ENCODE measurements at places on chromosomes 7 and 10. TPM values are rescaled to one million over a fixed set of nuclear protein-coding genes. Genes with fewer than 3 reads are reported as not detected.

- DNase-seq, result no peak
These were observed 410.8 kb downstream of the SFMBT2 start for GRCh38 chr10:7000061-7000460.

DNA sequence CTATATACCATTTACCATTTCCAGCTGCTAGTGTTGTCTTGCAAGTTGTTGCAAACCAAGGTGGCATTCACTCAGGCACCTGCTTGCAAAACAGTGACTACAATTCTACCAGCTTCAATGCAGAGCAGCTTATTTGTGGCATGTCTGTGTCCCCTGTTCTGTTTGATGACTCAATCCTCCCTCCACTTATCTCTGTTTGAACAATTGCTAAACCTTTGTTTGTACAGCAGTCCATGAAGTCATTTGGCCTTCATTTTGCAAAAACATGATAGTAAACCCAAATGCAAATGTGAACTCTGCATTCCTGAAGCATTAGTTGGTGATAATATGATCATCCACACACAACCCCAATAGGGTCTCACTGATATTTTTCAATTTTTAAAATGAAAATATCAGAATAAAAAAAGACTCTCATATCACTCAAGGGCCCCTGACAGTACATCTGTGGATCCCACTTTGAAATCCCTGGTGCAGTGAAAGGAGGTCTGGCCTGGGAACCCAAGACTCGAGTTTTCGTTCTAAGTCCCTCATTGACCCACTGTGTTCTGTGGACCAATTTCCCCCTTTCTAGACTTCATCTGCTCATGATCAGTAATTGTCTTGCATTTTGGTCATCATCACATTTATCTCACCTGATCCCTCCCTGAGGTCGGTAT is 425.4 kb downstream of the RPS24 start:
- peak; percentile 82 for DNase-seq

DNA sequence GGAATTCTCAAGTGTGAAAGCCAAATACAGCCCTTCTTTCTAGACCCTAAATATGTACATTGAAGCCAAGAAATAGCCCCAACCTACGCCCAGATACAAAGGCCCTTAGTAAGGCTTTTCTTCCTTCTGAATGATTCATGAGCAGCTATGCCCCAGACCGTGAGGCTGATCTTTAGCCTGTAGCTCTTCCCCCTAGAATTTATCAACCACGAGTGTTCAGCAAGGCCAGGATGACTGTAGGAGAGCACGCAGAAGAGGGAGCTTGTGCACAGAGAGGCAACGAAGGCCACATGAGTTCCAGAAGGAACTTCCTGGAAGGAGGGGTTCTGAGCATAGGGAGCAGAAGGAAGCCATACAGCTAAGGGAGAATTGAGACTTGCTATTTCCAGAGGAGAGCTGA is 53.0 kb upstream of the HABP2 start:
- no peak for DNase-seq

- no peak for DNase-seq
These were observed 12.1 kb upstream of the ZNF107 start for GRCh38 chr7:64653721-64654401.

GRCh38 chr10:15035385-15036301 is 8.1 kb upstream of the OLAH start:
- no peak for DNase-seq

The C10orf105 gene
- 0.27 TPM for polyA plus RNA-seq

The COMTD1 gene
- 34.2 TPM for polyA plus RNA-seq

The C10orf143 gene
- polyA plus RNA-seq, result 4.7 TPM

The LSM8 gene
- 44.3 TPM for polyA plus RNA-seq

The YWHAG gene
- 94.7 TPM for polyA plus RNA-seq

DNA sequence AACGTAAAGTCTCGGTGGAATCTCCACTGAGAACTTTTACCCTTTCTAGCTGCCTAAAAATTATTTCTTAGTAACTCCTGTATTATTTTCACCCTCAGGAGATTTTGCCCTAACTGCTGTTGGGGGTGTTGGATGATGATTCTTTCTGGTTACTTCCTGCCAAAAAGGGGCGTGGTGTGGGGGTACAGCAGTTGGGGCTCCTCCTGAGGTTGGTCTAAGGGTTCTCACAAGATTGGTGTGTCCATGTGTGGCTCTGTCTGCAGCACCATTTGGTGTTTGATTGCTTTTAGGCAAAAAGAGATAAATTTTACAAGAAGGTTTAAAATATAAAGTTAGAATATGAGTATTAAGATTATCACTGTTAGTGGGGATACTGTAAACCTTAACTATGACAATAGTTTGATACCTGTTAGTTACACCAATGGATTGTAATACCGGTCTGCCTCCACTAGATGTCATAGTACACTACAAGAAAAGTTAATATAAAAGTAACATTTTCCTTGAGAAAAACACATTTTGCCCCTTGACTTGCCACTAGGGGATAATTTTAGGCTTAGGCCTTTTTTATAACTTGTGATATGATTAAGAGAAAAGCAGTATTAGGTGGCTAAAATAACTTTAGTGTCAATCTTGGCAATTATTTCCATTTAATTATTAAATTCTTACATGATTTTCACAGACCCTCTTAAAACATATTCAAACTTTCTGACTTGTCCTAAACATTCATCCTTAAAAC is 928.7 kb downstream of the IPMK start:
- no peak for DNase-seq

- DNase-seq, result no peak
These were observed 25.3 kb downstream of the SLC29A3 start for GRCh38 chr10:71344154-71344925.

The POU6F2 gene
- 0.19 TPM for polyA plus RNA-seq

DNA sequence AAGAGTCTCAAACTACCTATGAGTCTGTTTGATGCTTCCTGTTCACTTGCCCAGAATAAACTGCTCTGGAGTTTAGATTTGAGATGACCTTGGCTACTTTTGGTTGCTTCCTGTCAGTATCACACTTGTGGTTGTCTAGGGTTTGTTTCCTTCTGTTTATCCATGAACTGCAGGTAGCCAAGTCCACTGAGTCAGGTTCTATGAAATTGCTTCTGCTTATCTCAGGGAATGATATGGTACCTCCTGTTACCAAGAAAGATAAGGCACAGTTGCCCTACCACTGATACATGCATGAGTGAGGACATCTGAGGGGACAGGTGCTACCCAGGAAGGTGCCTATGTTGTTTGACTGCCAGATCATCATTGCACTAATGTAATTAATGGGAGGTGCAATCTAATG is 15.8 kb upstream of the EEPD1 start:
- DNase-seq, result peak; percentile 37

GRCh38 chr7:115682507-115682906 is 348.1 kb downstream of the TFEC start:
- DNase-seq, result peak; percentile 13

The UCN3 gene
- polyA plus RNA-seq, result 11.4 TPM

- no peak for DNase-seq
These were observed 213.2 kb downstream of the ZMYND11 start for GRCh38 chr10:348456-348855.

The SH2B2 gene
- 1.6 TPM for polyA plus RNA-seq

DNA sequence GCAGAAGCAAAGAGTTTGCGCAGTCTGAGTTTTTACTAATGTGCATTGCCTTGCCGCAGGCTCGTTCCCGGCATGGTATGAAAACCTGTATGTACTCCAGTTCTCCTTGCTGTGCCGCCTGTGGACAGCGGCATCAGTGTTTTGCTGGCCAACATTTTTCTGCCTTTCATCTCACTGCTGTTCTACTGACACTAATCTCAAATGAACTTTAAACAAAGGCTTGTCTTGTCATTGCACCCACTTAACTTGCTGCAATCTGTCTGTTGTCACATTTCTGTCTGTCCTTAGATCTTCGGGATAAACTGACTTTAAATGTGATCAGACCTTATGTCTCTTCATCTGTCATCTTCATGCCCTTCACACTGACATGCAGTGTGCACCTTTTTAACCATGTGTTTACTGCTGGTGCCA is 71.7 kb upstream of the ZNRF2 start:
- DNase-seq, result peak; percentile 27

GRCh38 chr7:16095171-16095950 is 326.0 kb downstream of the CRPPA start:
- DNase-seq, result no peak

DNA sequence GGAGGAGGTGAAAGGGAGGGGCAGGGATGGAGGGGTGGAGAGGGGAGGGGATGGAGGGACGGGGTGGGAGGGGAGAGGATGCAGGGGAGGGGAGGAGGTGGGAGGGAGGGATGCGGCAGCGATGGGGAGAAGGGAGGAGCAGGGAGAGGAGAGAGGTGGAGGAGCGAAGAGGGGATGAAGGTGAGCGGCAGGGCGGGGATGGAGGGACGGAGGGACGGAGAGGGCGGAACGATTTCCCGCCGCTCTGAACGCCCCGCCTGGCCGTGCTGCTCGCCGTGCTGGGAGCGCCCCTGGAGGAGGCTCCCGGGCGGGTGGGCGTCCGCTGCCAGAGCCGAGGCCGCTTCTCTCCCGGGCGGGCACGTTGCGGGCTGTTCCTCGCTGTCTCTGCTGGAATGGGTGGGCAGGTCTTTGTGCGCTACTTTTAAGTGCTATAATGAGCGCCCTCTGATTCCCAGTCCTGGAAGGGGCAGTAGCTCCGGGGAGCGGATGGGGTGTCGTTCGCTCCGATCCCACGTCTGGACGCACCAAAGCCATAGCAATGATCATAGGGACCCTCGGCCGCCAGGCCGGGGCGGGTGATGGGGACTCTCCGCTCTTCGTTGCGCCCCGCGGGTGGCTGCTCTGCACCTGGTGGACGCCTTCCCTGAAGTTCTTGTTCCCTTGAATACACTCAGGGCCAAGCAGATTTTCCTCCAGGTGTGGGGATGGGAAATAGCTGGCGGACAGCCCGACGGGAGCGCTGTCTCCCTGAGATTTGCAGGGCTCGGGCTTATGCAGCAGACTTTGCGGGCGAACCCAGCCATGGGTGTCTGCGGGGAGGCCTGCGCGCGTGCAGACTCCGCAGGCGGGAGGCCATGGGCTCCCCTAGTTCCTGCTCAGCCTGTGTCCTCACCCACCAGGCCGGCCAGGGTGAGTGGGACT is 81.1 kb upstream of the CPXM2 start:
- no peak for DNase-seq

Measured in large intestine (tissue), 12 donors.